ENCODE measurements at places on chromosomes 11 and 22.
A peak's percentile ranks its signal among the peaks of the same experiment; 100 is the strongest.

- no peak for DNase-seq
Observed at GRCh38 chr11:47433157-47433556, 6.9 kb upstream of the PSMC3 start.

GRCh38 chr11:12042215-12042676 lies 33.8 kb upstream of the DKK3 start:
- DNase-seq: no peak

GRCh38 chr11:124889191-124890091 lies 8.2 kb downstream of the ROBO4 start:
- DNase-seq: no peak

GRCh38 chr11:73862986-73863385 lies 13.7 kb downstream of the COA4 start:
- DNase-seq: no peak

DNA sequence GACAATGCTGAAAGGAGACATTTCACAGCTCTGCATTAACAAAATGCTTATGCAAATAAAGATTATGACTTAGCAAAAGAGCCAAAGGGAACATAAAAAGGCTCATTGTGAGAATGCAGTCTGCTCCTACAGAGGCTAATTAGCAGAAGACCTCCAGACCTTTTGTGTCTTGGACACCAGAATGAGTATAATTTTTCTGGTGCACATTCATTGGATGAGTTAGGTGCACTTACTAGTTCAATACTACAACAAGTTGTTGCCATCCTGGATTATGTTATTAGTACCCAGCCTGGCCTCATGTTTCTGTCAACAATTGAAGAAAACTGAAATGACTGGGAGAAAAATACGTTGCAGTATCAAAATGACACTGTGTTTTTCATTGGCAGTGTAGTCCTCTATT lies 613.2 kb upstream of the CHORDC1 start:
- DNase-seq: no peak

DNA sequence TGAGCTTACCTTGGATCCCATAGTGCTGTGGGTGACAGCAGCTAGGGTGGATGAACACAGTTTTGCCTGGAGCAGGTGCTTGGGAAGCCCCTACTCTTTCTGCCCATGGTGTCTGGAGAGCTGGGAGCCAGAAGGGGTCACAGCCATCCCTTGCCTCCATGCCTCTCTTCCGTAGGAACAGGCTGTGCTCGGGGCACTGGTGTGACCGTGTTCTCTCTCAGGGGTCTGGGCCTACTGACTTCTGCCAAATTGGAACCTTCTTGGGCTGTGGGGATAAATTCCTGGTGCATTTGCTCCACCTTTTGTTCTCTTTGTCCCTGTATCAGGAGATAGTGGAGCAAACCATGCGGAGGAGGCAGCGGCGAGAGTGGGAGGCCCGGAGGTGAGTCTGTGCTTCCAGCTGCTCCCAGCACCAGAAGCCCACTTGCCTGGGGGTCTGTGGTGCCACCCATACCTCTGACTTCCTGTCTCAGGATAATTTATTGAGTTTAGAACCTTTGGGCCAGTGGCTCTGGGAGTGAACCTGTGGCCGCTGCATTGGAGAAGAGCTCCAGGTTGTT lies 14.4 kb downstream of the CDC45 start:
- DNase-seq: peak; percentile 45

DNA sequence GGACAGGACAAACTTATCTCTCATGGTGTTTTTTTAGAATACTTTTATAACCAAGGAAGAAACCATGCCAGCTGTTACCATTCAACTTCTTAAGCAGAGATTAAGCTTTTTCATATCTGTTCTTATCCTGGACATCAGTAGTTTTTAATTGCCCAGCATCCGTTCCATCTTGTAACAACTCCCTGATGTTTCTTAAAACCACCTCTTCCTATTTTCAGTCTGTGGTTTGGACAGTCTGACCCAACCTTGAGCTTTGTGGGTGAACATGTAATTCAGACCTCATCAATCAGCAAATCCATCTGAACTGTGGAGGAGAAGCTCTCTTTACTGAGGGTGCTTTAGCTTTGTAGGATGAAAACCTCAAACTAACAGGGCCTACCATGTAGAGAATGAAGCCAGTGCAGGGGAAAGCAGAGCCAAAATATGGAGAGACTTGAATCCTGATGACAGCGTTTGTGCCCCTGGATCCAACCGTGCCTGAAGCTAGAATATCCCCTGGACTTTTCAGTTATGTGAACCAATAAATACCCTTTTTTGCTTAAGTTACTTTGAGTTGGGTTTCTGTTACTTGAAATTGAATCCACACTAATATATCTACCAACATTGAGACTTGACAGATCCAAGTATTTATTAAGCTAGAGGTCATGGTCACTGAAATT lies 9.4 kb downstream of the TUG1 start:
- no peak for DNase-seq

DNA sequence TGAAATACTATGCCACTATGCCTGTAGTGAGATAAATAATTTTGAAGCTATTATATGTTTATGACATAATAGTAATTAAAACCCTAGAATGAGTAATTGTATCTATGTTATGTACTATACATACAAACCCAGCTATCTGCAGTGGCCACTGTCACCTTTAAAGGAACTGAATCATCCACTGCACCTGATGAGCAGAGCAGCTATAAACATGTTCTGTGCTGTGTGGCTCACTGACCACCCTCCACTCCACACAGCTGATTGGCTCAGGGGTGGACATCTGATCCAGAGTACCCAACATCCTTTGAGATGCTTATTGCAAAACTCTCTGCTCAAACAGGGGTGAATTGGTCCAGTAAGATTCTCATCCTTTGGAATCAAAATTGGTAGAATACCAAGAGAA lies 19.2 kb upstream of the RRAS2 start:
- DNase-seq: no peak
